ENCODE measurements at places on chromosomes 13 and 19. TPM values are rescaled to one million over a fixed set of nuclear protein-coding genes. Genes with fewer than 3 reads are reported as not detected.

The NUFIP1 gene
- total RNA-seq, result 2.6 TPM

The RGL3 gene
- 0.26 TPM for total RNA-seq

The RNF17 gene
- not detected for total RNA-seq

The CYP4F8 gene
- not detected for total RNA-seq

The ZFR2 gene
- total RNA-seq, result not detected

The TJP3 gene
- total RNA-seq, result 5.0 TPM

The TNFSF9 gene
- total RNA-seq, result 4.6 TPM

The SCGB2B2 gene
- total RNA-seq, result under 0.01 TPM

The TPRX2 gene
- not detected for total RNA-seq

The ZNF836 gene
- total RNA-seq, result 6.1 TPM

The ADGRE2 gene
- total RNA-seq, result 0.38 TPM

The SHISA7 gene
- not detected for total RNA-seq

The SIGLEC12 gene
- not detected for total RNA-seq

The CD79A gene
- total RNA-seq, result not detected

The ANKLE1 gene
- 0.38 TPM for total RNA-seq

The VSTM2B gene
- not detected for total RNA-seq

All from bronchial epithelial cell (primary cell).